ENCODE measurements at places on chromosomes 2 and 18.

DNA sequence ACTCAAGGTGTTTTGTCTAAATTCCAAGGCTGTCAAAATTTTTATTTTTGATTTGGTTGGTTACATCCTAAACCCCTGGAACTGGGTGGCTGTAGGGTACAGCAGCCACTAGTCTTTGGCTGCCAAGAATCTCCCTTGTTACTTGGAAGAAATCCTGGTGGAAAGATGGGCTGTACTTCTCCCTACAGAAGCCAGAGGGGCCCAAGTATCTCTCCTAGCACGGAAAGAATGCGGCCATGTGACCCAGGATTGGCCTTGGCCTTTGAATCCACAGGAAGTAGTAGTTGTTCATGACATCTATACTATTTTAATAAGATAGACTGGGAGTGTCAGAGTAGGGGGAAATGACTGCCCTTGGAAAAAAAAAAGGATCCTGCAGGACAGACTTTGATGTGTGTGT lies 54.4 kb upstream of the MYO3B start:
- DNase-seq = no peak

- no peak for DNase-seq
These were observed 593.9 kb upstream of the NETO1 start for GRCh38 chr18:73461780-73462059.

GRCh38 chr18:24499814-24500213 lies 39.4 kb downstream of the HRH4 start:
- DNase-seq = no peak

DNA sequence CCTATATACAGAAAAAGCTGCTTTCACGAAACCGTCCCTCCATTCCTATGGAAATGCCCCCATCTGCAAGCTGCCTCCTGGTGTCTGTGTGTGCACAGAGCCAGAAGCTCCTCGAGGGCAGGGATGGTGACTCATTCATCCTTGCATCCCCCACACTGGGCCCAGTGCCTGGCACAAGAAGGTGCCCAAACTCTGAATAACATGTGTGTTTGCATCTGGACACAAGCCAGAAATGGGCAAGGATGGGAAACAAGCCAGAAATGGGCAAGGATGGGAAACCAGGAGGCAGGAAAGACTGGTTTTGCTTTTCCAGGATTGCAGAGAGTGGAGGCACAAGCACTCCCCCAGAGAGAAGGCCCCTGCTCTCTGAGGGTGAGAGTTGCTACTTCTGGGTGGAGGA lies 313.9 kb downstream of the CELF4 start:
- DNase-seq = no peak

DNA sequence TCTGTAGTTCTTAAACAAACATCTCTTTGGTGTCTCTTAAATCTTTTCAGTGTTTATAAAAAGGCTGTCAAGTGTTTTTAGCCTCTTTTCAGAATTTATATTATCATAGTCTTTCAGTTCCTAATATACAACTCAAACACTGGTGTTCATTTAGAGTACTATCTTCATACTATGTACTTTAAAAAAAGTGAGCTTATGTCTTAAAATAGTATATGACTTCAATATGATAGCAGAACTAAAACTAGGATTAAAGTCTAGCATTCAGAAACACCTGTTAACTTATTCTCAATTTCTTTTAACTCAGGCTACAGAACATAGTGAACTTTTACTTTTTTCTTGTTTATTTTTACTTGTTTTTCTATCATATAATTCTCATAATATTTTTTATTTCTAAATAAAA lies 14.7 kb upstream of the IKZF2 start:
- DNase-seq = no peak

DNA sequence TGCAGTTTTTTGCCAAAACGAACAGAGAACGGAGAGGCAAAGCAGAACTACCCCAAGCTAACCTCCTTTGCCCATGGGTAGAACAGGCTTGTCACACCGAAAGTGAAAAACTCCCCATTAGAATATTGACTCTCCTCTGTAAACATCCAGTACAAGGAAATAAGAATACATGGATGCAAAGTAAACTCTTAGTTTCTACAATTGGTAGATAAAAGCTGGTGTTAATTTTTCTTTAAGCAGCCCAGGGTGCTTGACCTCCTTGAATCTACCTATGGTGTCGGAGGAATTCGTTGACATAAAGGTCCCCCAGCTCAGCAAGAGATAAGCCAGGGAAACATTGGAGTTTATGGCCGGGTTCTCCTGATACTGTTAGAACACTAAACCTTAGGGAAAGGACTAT lies 48.4 kb upstream of the DSG1 start:
- no peak for DNase-seq

- peak; percentile 51 for DNase-seq
These were observed 27.3 kb downstream of the CYB5A start for GRCh38 chr18:74264303-74265020.

GRCh38 chr2:191867507-191867847 lies 20.6 kb upstream of the CAVIN2 start:
- no peak for DNase-seq

Measured in suppressor macrophage (primary cell).